ENCODE measurements at places on chromosomes 12 and 14. TPM values are rescaled to one million over a fixed set of nuclear protein-coding genes. Genes with fewer than 3 reads are reported as not detected.

The HDAC7 gene
- 81.8 TPM for total RNA-seq

The CIROP gene
- total RNA-seq: not detected

The FOXN4 gene
- total RNA-seq: not detected

The ZCRB1 gene
- total RNA-seq: 33.0 TPM

The ABCB9 gene
- total RNA-seq: 8.3 TPM

The KRT2 gene
- not detected for total RNA-seq

The GPRC5D gene
- not detected for total RNA-seq

The PIWIL1 gene
- total RNA-seq: not detected

The CYP46A1 gene
- 0.15 TPM for total RNA-seq

The ASPG gene
- not detected for total RNA-seq

The STYK1 gene
- total RNA-seq: 7.3 TPM

The RIPK3 gene
- 2.3 TPM for total RNA-seq

The ST8SIA1 gene
- not detected for total RNA-seq

All from mammary microvascular endothelial cell (primary cell).